Ammon's horn (tissue), 1 donor: ENCODE measurements at places on chromosomes 1 and 21.
A peak's percentile ranks its signal among the peaks of the same experiment; 100 is the strongest.

DNA sequence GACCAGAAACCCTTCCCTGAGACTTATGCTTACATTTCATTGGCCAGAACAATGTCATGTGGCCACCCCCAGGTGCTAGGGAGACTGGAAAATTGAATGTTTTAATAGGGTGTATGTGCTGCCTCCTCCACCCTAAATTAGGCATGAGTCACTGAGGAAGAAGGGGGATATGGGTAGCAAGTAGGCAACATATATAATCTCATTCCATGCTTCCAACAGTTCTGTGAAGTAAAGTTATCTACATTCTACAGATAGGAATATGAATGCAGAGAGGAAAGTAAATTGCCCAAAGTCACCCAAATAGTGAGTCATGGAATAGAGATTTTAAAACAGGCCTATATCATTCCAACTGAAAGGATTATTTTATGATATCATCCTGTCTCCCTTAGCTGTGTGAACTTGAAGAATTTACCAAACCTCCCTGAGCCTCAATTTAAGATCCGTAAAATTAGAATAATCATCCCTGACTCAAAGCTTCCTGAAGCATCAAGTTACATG, 168.6 kb upstream of the FGGY start:
- no peak for DNase-seq

GRCh38 chr21:36854391-36854790, 112.1 kb downstream of the HLCS start:
- peak; percentile 59 for DNase-seq

DNA sequence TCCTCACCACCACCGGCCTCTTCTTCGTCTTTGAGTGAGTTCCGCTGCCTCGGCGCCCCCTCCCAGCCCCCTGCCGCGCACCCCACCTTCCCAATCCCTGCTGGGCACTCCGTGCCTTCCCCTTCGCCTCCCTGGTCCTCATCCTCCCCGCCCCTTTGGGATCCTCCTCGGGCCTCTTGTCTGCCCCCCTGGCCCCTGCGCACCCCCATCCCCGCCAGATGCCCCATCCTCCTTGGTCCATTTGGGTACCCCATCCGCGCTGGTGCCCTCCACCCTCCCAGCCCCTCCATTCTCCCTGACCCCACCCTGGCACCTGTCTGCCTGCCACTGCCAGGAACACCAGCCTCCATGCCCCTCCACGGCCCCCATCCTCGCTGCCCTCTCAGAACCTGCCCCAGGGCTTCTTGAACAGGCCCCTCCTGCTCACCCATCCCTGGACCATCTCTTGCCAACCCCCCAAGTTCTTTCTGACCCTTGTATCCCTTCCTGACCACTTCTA, 667 bp downstream of the ZDHHC18 start:
- DNase-seq, result no peak

DNA sequence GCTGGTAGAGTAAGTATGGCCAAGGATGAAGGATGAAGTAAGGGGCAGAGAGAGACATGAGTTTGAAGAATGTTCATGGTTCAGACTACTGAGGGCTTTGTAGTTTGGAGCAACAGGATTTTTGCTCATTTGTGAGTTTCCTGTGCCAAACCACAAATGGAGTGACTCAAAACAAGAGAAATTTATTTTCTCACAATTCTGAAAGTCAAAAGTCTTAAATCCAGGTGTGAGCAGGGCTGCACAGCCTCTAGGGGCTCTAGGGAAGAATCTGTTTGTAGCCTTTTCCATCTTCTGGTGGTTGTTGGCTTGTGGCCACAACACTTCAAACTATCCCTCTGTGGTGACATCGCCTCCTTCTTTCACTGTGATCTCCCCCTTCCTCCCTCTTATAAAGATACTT, 58.9 kb downstream of the RHOU start:
- DNase-seq, result no peak

DNA sequence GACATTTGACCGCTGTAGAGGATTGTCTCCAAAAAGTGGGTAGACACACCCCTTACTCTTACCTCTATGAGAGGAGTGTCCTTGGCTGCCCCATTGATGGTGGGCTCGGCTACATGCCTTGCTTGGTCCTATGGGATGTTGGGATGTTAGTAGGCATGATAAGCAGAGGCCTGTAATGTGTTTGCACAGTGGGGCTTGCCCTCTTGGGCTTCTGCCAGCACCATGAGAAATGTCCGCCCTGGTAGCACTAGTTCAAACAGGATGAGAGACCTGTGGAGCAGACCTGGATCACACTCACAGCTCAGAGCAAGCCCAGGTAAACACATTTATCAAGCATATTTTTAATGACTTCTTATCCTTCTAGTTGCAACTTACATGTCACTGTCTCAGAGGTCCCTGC, 54.2 kb downstream of the SH3GLB1 start:
- no peak for DNase-seq

GRCh38 chr1:208204779-208205178, 39.4 kb downstream of the PLXNA2 start:
- DNase-seq, result peak; percentile 42

- no peak for DNase-seq
Observed at GRCh38 chr1:222068937-222069336, 327.0 kb upstream of the DUSP10 start.
